Activated CD4-positive, alpha-beta T cell treated with anti-CD3 and anti-CD28 coated beads, Interleukin-2, amount 10 ng/mL, durations not matched to agents 24 days and 14 days (primary cell): ENCODE measurements at places on chromosomes 7 and 10. TPM values are rescaled to one million over a fixed set of nuclear protein-coding genes. Genes with fewer than 3 reads are reported as not detected.
A peak's percentile ranks its signal among the peaks of the same experiment; 100 is the strongest.

DNA sequence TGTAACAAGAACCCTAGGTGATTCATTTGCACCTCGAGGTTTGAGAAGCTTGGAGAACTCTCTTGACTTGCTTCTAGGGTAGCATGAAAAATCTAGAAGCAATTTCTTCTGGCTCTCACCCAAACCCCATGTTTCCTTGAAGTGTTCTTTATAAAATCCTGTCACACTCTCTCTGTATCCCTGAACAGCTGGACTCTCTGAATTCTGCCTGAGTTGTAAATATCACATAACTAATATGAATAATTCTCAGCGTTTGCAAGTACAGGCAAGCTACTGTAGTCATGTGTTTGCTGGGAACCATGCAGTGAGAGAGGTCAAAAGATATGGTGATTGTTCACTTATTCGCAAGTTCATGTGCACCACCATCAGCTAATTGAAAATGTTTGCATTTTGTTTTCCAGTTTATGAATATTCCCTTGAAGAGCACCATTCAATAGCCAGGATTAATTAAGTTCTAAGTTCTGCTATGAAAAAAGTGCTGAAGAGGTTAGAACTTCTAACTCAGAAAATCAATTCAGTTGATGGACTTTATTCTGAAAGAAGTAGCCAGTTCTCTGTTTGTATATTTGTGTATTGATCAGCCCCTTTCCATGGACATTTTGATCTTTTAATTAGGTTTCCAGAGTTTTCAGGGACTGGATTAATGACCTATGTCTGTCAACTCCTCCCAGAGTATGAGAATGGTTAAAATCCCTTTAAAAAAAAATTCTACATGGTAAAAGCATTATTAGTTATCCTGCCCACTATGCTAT, 243.0 kb downstream of the PLXDC2 start:
- no peak overlapping the region for H3K27ac ChIP-seq
- H3K27me3 ChIP-seq = no peaks in the 10 kb centered on the region
- H3K4me1 ChIP-seq = no peaks in the 10 kb centered on the region
- DNase-seq = no peak
- H3K4me3 ChIP-seq = no peak overlapping the region
- no peaks in the 10 kb centered on the region for H3K36me3 ChIP-seq

PRPS1L1 gene
- not detected in 2 replicates for total RNA-seq

COBL gene
- total RNA-seq = not detected in 2 replicates

- peaks cover 1% of the 10 kb centered on the region for H3K4me1 ChIP-seq
- no peak overlapping the region for H3K27ac ChIP-seq
- DNase-seq = no peak
- no peak overlapping the region for H3K4me3 ChIP-seq
- H3K27me3 ChIP-seq = no peaks in the 10 kb centered on the region
Measured at GRCh38 chr10:12902851-12903358, 98.6 kb downstream of the CCDC3 start.

DNA sequence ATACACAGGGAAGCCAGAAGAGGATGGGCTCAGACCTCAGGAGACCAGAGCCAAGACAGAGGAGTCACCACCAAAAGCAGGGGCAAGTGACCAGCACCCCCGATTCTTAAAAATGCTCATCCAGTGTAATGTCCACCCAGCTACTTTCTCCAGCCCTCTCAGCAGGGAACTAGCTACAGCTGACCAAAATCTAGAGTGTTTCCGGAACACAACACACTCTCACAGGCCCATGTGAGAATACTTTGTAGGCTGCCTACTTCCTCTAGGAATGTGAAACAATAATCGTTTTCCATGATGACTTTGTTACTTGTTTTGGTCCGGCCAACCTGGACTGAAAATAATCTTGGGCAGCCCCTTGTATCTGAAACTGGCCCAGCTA, 14.5 kb downstream of the PSAP start:
- no peak overlapping the region for H3K27ac ChIP-seq
- H3K27me3 ChIP-seq = no peaks in the 10 kb centered on the region
- peak; percentile 49 for DNase-seq

SLC39A12 gene
- not detected in 2 replicates for total RNA-seq

ANXA8L1 gene
- not detected in 2 replicates for total RNA-seq

ANXA7 gene
- total RNA-seq = 169 and 171 TPM in 2 replicates

DNA sequence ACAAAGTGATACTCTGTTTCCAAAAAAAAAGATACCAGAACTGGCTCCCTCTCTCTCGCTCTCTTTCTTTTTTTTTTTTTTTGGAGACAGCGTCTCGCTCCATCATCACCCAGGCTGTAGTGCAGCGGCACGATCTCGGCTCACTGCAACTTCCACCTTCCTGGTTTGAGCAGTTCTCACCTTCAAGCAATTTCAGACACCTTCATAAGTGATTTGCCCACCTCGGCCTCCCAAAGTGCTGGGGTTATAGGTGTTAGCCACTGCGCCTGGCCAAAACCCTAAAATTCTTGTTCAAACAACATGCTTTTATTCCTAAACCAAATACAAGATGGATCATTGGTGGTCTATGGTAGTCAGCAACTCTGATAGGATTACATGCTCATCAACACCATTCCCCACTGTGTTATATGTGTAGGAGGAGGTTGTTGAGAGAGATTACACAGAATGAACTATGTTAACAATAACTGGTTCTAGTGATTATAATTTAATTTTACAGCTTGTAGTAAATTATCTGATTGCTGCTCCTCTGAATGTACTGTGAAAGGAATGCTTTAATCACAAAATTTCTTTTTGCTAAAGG, 15.5 kb downstream of the ACBD5 start:
- H3K4me3 ChIP-seq = no peak overlapping the region
- no peak for DNase-seq
- peaks cover 18% of the 10 kb centered on the region for H3K36me3 ChIP-seq
- H3K27me3 ChIP-seq = no peaks in the 10 kb centered on the region
- peaks cover 7% of the 10 kb centered on the region for H3K4me1 ChIP-seq
- H3K27ac ChIP-seq = no peak overlapping the region

DNA sequence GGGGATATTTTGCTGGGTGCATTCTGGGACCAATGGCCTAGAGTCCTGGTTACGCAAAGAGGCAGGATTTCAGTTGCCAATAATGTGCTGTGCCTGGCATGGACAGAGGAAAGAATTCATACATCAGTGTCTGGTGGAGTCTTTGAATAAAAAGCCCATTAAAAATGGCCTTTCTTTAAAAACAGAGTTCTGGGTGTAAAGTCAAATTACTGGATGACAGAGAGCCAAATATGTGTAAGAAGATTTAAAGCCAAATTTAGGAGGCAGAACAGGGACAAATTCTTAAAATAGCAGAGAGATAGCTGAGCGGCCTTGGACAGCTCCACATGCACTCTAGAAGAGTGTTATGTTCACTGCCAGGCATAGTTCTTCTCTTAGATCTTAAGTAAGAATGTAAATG, 60.8 kb upstream of the MEOX2 start:
- H3K4me1 ChIP-seq = no peaks in the 10 kb centered on the region
- no peak overlapping the region for H3K4me3 ChIP-seq
- no peak overlapping the region for H3K27ac ChIP-seq
- no peaks in the 10 kb centered on the region for H3K36me3 ChIP-seq

DNA sequence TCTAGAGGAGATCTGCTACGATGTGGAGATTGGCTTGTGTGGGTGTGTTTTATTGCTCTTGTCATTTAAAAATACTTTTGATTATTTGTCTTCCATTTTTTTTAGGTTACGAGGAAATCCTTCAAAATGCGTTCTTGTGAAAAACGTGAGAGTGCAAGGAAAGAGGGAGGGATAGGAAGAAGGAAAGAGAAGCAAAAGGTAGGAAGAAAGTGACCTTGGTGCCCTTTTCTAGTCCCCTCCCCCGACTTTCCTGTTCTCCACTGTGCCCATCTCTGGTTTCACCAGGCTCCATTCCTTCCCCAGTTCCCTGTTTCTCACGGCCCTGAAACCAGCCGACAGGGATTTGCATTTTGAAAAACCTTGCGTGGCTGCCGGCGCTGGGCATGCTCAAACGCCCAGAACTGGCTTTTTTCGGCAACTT, 506 bp upstream of the GNAI1 start:
- H3K27me3 ChIP-seq = peaks cover 58% of the 10 kb centered on the region
- DNase-seq = no peak
- H3K4me3 ChIP-seq = peak overlapping the region; percentile 78
- peaks cover 26% of the 10 kb centered on the region for H3K4me1 ChIP-seq
- H3K36me3 ChIP-seq = peaks cover 2% of the 10 kb centered on the region
- peak overlapping the region; percentile 65 for H3K27ac ChIP-seq

GRCh38 chr7:111666260-111666659, 104.0 kb upstream of the IMMP2L start:
- DNase-seq = no peak
- no peak overlapping the region for H3K27ac ChIP-seq
- no peaks in the 10 kb centered on the region for H3K4me1 ChIP-seq
- no peaks in the 10 kb centered on the region for H3K27me3 ChIP-seq
- no peak overlapping the region for H3K4me3 ChIP-seq

MINDY4 gene
- total RNA-seq = 1.2 and 1.3 TPM in 2 replicates

SFTPA1 gene
- not detected in 2 replicates for total RNA-seq

- H3K36me3 ChIP-seq = no peaks in the 10 kb centered on the region
- H3K27me3 ChIP-seq = peaks cover 7% of the 10 kb centered on the region
- no peak overlapping the region for H3K27ac ChIP-seq
- no peak for DNase-seq
- H3K4me1 ChIP-seq = peaks cover 5% of the 10 kb centered on the region
- no peak overlapping the region for H3K4me3 ChIP-seq
Measured at GRCh38 chr7:141281311-141281710, 207.4 kb downstream of the TMEM178B start.

- no peak overlapping the region for H3K27ac ChIP-seq
- H3K4me1 ChIP-seq = peaks cover 8% of the 10 kb centered on the region
- no peaks in the 10 kb centered on the region for H3K36me3 ChIP-seq
Measured at GRCh38 chr10:29591651-29591968, 43.2 kb downstream of the SVIL start.

GRCh38 chr10:91694170-91694794, 61.4 kb upstream of the PPP1R3C start:
- DNase-seq = peak; percentile 70
- no peaks in the 10 kb centered on the region for H3K36me3 ChIP-seq
- H3K4me1 ChIP-seq = peaks cover 5% of the 10 kb centered on the region
- H3K4me3 ChIP-seq = no peak overlapping the region
- no peak overlapping the region for H3K27ac ChIP-seq
- H3K27me3 ChIP-seq = peaks cover 3% of the 10 kb centered on the region

DNA sequence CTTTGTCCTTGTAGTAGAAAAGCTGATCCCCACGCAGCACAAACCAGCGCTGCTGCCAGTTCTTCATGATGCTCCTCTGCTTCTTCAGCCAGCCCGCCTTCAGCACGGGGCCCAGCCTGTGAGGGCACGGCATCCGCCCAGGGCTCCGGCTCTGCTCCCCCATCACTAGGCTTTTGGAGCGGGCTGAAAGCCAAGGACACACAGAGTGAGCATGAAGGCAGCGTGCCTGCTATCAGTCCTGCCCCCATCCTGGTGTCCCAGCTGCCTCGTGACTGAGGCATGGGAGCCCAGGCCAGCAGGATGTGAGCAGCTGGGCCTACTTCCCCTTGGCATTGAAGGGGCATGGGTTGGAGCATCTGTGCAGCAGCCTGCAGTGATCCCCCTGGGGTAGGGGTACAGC, 21.9 kb downstream of the ARHGAP22 start:
- DNase-seq = no peak
- H3K27me3 ChIP-seq = peaks cover 7% of the 10 kb centered on the region
- no peak overlapping the region for H3K27ac ChIP-seq
- no peaks in the 10 kb centered on the region for H3K36me3 ChIP-seq
- no peaks in the 10 kb centered on the region for H3K4me1 ChIP-seq
- H3K4me3 ChIP-seq = no peak overlapping the region

LIPM gene
- not detected in 2 replicates for total RNA-seq

DNA sequence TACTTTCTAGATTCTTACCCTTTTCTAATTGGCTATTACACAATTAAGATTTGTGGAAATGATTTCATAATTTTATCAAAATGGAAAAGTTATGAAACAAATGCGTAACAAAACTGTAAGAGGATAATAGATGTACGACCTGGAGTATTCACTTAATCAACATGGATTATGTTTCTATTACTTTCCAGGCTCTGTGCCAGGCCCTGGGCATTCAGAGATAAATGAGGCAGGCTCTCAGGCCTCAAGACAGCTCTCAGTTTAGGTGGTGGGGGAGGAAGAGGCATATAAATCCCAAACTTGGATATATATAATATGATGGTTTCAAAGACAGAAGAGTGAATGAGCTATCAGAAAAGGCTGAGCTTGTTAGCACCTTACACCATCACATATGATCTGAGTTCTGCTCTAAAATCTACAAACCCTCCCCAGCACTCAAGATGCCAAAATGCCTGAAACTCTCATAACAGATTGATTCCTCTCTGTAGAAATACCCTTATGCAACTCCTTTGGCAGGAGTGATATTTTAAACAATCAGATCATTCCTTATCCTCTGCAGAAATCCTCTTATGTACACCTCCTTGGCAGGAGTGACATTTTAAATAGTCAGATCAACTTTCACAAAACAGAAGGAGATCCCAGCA, 42.5 kb downstream of the ACBD5 start:
- no peaks in the 10 kb centered on the region for H3K27me3 ChIP-seq
- no peak for DNase-seq
- no peaks in the 10 kb centered on the region for H3K4me1 ChIP-seq
- H3K4me3 ChIP-seq = no peak overlapping the region
- peaks cover 14% of the 10 kb centered on the region for H3K36me3 ChIP-seq

- H3K4me3 ChIP-seq = no peak overlapping the region
- H3K4me1 ChIP-seq = no peaks in the 10 kb centered on the region
- no peaks in the 10 kb centered on the region for H3K27me3 ChIP-seq
- no peaks in the 10 kb centered on the region for H3K36me3 ChIP-seq
- no peak for DNase-seq
Measured at GRCh38 chr7:133781486-133782090, 345.6 kb upstream of the LRGUK start.

NME8 gene
- not detected in 2 replicates for total RNA-seq

- peak; percentile 68 for DNase-seq
- peak overlapping the region; percentile 95 for H3K4me3 ChIP-seq
- peak overlapping the region; percentile 98 for H3K27ac ChIP-seq
- H3K27me3 ChIP-seq = no peaks in the 10 kb centered on the region
- peaks cover 23% of the 10 kb centered on the region for H3K4me1 ChIP-seq
Measured at GRCh38 chr10:37975401-37975991, 951 bp downstream of the ZNF25 start.

- peaks cover 65% of the 10 kb centered on the region for H3K27me3 ChIP-seq
- H3K27ac ChIP-seq = no peak overlapping the region
- no peak overlapping the region for H3K4me3 ChIP-seq
- H3K4me1 ChIP-seq = peaks cover 24% of the 10 kb centered on the region
Measured at GRCh38 chr7:155371884-155372781, 74.5 kb downstream of the INSIG1 start.

GRCh38 chr7:26853788-26854393, 10.5 kb downstream of the SKAP2 start:
- no peak overlapping the region for H3K4me3 ChIP-seq
- no peak overlapping the region for H3K27ac ChIP-seq
- H3K36me3 ChIP-seq = no peaks in the 10 kb centered on the region
- DNase-seq = no peak
- peaks cover 4% of the 10 kb centered on the region for H3K4me1 ChIP-seq
